ENCODE measurements at places on chromosomes 7 and 10.

- DNase-seq = no peak
Observed at GRCh38 chr7:16984375-16984774, 102.6 kb upstream of the AGR3 start.

- DNase-seq = no peak
Observed at GRCh38 chr7:111394891-111395290, 167.4 kb downstream of the IMMP2L start.

DNA sequence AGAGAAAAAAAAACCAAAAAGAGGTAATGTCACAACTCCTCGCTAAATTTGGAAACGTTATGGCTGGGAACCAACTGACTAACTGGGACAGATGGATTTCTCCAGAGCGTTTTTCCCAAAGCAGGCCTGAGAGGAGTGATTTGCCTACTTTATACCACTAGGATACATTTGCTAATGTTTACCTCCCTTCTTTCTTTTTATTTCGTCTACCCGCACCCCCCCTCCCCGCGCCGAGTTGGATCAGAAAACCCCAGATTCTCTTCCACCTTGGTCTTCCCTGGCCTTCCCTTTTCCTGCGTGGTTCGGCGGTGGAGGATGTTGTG is 7.2 kb downstream of the CPA2 start:
- no peak for DNase-seq

DNA sequence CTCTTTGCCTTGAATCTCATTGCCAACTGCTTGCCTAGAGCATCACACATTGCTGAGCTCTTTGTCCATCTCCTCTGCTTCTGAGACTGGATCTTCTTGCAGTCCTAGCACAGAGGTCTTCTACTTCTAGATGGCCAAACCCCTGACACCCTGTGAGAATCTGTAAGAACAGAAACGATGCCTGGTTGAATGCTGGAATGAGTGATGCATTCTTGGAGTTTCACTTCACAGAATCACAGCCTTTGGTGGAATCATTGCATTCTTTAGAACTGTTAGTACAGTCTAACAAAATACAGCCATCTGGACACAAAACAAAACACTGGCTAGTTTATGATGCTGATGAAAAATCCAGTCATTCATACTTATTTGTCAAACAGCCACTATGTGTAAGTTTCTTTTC is 141.7 kb upstream of the ITGB1 start:
- DNase-seq = no peak

- no peak for DNase-seq
Observed at GRCh38 chr7:26987338-26987737, 108.5 kb downstream of the HOXA1 start.

DNA sequence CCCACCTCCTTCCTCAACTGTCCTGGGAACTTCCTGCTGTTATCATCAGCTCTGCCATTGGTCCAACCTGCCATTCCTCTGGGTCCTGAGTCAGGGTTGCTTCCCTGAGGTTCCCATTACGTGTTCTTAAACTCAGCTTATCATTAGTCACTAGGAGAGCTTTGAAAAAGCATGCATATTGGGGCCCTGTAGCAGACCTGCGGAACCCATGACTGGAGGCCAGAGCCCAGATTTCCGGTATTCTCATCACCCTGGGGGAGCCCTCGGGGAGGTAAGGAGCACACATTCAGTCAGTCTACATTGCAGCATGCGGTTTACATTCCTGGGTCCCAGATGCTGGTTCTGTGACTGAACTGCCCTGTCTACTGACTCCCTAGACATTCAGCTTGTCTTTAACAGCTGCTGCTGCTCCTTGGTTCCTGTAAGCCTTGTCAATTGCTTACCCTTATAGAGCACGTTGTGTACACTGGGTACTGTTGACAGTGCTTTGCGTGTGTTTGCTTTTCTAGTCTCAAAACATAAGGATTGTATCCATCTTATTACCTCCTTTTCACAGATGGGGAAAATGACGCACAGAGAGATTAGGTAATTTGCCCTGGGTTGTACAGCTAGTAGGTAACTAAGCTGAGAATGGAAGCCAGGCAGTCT is 12.8 kb downstream of the CDHR3 start:
- DNase-seq = no peak
